ENCODE measurements at places on chromosomes 4 and X.

DNA sequence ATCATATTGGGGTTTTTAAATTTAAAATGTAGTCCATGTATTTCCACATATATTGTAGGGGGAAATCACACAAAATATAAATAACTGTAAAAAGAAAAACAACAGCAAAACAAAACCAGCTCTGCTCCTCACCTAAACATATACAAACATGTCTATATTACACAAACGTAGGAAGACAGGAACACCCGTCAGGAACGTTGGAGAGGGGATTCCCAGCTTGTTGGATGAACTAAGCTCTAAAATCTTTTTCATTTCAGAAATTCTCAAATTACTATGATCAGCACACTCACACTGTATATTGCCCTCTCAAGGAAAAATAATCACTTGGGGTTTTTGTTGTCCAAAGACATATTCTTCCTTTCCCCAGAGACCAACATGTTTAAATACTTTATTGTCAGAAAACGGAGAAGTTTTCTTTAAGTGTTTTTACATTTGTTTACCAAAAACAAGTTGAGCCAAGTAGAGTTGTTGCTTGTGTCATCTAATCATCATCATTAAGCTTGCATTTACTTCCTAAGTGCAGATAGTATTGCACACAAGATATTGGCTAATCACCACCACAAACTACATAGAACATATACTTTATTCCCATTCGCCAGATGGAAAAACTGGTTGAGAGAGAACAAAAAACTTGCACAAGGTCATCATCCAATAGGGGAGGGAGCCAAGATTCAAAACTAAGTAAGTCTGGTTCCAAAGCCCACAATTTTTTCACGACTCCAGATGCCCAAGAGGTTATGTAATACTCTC, 2.4 kb upstream of the TLR10 start:
- DNase-seq = no peak

DNA sequence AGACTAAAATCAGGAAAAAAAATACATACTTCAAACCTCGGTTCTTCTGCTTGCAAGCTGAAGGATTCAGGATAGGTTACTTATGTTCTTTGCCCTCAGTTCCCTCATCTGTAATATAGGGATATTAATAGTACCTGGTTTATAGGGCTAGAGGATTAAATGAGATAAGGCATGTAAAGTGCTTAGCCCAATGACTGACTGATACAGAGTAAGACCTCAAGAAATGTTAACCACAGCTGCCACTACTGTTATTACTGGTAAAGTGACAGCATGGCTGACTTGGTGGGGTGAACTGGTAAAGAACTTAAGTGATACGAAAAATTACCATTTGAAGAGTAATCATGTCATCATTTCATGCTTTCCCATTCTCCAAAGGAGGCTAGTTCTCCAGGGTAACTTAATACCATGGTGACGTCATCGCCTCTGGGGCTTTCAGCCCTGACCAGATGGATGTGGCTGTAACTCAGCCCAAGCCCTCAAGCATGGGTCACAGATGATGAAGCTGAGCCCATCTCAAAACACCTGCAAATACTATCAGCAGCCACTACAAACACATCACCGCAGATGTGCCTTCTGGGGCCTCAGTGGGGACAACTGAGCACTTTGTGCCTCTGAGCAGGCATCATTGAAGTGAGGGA, 44.5 kb upstream of the SCML1 start:
- no peak for DNase-seq

DNA sequence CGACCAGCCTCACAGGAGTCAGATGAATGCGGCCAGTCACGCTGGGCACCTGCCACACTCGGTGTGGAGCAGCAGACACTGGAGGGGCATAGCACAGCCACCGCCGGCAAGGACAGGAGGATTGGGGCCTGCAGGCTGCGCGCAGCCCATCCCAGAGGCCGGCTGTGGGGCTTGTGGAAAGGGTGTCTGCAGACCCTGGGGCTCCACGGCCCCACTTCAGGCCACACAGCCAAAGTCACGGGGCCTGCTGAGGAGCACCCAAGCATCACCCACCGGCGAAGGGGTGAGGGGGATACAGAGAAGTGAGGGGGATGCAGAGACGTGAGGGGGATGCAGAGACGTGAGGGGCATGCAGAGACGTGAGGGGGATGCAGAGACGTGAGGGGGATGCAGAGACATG, 70.1 kb downstream of the FAM53A start:
- DNase-seq = no peak

- no peak for DNase-seq
These were observed 202.7 kb upstream of the ETNPPL start for GRCh38 chr4:108965472-108966076.

DNA sequence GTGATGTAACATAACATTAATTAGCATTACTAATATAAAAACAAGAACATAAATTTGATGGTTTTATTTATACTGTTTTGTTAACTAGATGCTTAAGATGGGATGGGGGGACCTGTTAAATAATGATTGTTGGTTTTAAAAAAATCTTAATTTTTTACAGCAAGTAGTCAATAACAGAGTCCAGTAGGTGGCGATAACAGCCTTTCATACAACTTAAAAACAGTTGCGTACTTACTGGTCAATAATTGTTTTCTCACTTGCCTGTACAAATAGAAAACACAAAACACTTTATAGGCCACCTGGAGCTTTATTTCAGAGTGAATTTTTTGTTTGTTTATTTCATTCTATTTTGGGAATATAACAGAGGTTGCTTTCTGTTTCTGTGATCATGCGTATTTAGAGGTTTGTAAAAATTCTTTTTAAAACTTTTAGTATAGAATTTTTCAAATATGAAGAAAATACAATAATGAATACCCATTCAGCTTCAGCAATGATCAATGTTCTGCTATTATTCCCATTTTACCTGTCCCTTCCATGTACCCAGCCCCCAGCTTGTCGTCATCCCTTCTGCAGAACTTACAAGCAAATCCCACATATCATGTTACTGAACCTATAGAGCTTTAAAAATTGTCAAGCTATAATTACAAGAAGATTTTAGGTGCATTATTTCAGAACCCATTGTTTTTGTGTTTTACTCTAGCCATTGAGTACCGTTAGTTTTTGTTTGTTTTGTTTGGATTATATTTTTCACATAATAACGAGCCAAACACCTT, 97.1 kb downstream of the MRPL1 start:
- no peak for DNase-seq

DNA sequence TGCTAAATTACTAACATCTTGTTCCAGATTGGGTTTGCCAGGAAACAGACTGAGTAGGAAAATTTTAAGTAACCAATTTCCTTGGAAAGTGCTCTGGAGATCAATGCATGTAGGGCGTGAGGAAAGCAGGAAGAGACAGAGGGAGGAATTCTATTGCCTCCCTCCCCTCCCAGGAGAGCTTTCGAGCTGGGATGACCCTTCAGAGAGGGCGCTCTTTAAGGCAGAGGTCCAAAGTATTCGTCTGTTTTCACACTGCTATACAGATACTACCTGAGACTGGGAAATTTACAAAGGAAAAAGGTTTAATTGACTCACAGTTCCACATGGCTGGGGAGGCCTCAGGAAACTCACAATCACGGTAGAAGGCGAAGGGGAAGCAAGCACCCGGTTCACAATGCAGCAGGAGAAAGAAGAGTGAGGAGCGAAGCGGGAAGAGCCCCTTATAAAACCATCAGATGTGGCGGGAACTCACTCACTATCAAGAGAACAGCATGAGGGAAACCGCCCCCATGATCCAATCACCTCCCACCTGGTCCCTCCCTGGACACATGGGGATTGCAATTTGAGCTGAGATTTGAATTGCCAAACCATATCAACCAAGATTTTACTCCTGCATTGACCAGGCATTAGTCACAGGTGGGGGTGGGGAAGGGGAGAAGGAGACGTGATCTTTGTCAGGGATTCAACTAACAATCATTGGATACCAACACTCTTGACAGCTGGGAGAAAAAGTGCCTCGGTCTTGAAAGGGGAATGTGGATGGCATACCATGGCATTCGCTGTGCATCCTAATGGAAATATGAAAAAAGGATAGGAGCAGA, 63.8 kb downstream of the SLITRK2 start:
- no peak for DNase-seq

DNA sequence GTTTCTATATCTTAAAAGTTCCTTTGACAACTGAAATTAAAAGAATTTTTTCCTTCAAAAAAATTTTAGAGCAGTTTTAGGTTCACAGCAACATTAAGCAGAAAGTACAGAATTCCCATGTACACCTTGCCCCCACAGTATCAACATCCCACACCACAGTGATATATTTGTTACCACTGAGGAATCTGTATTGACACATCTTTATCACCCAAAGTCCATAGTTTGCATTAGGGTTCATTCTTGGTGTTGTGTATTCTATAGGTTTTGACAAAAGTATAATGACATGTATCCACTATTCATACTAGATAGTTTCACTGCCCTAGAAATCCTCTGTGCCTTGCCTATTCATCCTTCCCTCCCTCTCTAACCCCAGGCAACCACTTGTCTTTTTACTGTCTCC, 43.7 kb downstream of the FNIP2 start:
- DNase-seq = no peak

DNA sequence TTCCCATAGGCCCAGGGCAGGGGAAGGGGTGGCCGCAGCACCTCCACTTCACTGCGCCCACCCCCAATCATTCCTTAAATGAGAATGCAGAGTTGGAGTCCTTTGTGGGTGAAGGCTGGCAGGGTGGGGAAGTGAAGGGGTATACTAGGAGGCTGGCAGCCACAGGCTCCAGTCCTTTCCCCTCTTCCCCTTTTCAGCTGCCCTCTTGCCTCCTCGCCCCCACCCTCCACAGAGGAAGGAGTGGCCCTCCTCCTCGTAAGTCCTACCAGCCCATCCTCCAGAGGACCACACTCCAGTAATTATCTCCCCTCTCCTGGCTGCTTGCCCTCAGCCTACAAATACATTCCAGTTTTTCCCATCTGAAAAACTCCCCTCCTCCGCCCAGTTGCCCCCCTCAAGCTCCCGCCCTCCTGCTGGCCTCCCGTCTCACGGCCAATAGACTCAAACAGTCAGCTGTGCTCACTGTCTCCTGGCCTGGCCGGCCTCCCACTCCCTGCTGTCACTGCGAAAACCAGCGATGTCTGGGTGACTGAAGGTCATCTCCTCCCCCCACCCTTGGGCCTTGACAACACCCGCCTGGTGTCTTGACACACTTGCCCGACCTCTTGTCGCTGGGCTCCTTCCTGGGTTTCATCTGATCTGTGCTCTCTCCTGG, 38.8 kb downstream of the EFNB1 start:
- DNase-seq = no peak

DNA sequence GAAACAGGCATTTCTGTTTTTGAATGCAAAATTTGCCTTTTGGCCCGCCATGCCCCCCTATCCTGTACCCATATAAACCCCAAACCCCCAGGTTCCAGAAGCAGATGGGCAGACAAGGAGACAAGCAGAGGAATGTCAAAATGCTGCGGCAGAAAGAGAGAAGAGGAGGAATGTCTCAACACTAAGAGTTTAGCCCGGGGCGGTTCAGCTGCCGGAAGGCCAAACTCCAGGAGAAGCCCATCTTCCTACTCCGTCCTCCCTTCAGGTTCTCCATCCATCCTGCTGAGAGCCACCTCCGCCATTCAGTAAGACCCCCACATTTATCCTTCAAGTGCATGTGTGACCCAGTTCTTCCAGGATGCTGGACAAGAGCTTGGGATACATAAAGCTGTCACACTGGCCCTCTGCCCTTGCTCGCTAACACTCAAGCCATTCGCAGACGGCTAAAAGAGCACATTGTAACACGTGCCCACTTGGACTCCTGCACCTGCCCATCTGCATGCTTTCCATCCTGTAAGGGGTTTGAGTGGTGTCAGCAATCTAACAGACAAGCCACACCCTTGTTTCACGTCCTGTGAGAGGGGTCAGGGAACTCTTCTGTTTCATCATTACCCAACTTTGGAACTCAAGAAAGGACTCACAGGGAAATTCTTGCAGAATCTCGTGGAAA, 31.3 kb downstream of the TLR10 start:
- no peak for DNase-seq

DNA sequence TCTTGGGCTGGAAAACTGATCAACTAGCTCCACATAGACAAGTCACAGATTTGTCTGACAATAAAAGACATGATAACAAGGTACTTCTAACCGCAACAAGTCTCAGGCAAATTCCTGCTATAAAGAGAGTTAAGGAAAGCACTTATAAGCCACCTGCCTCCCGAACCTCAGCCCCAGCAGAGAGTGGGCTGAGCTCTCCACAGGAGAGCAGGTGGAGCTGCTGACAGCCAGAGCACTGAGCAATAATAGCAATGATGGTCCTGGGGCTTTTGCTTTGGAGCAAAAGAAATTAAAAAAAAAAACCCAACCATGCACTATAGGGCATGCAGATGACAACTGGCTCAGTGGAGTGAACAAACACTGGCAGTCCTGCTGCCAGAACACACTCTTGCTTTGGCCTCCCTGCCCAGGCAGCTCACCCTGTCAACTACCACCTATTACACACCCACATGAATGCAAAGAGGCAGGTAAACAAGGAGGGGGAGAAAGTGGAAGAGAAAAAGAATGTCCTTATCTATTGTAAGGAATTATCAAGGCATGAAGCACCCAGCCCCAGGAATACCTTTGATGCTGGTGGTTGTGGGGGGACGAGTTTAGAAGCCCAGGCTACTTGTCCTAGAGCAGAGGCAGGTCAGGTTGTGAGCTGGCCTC, 135.8 kb upstream of the DGKK start:
- DNase-seq = no peak

DNA sequence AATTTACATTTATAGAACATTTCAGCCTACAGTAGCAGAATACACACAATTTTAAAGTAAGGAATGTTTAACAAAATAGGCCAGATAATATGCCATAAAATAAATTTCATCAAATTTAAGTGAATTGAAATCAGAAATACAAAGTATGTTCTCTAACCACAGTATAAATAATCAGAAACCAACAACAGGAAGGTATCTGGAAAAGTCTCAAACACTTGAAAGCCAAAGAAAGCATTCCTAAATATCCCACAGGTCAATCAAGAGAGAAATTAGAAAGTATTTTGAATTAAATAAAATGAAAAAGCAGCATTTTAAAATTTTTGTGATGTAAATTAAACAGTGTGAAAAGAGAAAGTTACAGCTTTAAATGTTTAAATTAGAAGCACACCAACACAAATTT, 899.2 kb downstream of the PDHA2 start:
- DNase-seq = no peak

DNA sequence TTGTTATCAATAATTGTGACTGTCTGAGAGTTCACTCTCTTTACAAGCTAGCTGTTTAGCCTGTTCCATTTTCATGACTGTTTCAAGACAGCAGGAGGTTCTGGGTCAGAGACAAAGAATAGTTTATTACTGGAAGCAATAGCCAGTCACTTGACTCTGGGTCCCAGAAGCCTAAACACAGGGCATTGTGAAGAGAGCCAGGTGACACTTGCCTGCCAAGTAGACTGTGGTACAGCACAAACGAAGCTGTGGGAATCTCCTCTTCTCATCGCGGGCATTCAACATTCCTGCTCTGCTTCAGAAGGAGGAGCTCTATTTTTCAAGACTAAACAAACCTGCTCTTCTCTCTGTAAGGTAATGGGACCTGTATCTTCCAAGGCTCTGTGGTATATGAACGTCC, 485.1 kb downstream of the TRIML1 start:
- DNase-seq = no peak

GRCh38 chrX:18174971-18175370, 45.7 kb downstream of the BEND2 start:
- no peak for DNase-seq
